Renal cortex interstitium (tissue), 15 donors: ENCODE measurements at places on chromosomes 4 and X. TPM values are rescaled to one million over a fixed set of nuclear protein-coding genes. Genes with fewer than 3 reads are reported as not detected.

NLGN3 gene
- polyA plus RNA-seq, result 6.3 TPM

DNA sequence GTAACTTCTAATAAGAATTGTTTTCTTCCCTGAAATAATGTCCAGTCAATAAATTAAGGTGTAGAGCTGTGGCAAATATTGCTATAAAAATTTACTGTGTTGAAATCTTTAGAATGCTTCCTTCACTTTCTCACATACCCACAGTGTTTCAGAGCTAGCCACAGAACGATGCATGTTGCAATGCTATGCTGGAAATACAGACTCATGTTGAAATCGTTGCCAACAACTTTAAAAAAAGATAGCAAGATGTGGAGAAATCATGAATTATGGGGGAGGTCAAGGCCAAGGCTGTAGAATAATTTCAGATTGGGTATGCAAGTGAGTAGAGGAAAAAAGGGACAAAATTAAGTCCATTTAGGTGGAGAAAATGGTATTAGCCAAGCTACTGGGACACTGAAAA is 204.8 kb downstream of the VEGFC start:
- DNase-seq, result no peak

GRCh38 chr4:11367371-11367770 is 61.3 kb downstream of the HS3ST1 start:
- no peak for DNase-seq

GRCh38 chr4:21901831-21902230 is 46.7 kb downstream of the KCNIP4 start:
- DNase-seq, result no peak

DNA sequence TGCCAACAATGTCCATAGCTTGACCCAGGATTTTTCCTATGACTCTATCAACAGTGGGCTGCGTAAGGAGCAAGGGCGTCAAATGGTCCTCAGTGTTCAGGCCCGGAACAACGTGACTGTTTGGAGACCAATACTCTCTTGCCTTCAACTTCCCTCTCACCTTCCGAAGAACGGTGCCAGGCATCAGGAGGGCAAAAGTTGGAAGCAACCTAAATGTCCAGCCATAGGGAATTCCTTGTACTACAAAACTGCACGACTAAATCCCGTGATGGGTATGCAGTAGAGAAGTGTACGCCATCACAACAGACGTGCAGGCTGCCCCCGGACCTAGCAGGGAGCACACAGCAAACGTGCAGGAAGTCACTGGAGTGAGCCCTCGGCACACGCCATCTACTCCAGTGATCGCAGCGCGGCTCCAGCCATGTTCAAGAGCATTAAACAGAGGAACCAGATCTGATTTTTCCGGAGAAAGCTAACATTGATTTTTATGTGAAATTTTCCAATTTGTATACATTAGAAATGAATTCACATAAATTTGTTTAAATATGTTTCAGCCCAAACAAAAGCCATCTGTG is 79.0 kb downstream of the JAKMIP1 start:
- no peak for DNase-seq

GRCh38 chrX:11629593-11630211 is 36.0 kb downstream of the ARHGAP6 start:
- DNase-seq, result no peak

PRSS48 gene
- polyA plus RNA-seq, result not detected

ATP8A1 gene
- polyA plus RNA-seq, result 36.1 TPM

- no peak for DNase-seq
Measured at GRCh38 chr4:7627251-7628250, 192.8 kb upstream of the PSAPL1 start.

DNA sequence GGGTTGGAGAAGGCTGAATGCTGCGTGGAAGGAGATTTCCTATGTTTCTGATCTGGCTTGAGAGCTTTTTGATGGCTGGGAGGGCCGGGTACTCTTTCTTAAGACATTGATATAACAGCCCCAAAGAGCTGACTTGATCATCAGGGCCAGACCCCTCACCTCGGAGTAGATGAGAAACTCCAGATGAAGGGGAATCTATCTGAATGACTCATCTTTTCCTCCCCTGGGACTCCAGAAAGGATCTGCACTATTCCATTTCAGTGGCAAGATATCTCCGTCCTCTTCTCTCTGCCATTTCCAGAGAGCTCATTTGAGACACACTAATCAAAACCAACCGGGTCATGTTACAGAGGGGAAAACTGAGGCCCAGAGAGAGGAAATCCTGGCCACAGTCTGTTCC is 92.9 kb upstream of the MSX1 start:
- DNase-seq, result no peak

DNA sequence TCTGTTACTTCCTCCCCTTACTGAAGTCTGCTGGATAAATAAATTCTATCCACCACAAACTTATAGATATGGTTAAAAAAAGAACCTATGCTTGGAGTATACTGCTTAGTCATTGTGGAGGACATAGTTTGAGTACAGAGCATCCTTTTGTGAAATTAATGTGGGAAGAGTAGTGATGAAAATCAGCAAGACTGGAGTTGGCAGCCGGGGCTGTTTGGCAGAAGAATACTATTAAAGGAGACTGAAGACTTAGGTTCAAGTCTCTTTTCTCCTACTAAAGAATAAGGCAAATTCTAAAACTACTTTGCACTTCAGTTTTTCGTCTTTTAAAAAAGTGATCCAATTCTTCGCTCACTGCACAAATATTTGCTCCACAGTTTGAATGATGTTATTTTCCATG is 326.6 kb upstream of the ATOH1 start:
- DNase-seq, result no peak

GRCh38 chr4:111143510-111143909 is 520.6 kb upstream of the PITX2 start:
- DNase-seq, result no peak

GIMD1 gene
- polyA plus RNA-seq, result not detected

GPRIN3 gene
- 10.5 TPM for polyA plus RNA-seq

GRCh38 chrX:110180176-110180927 is 137.5 kb downstream of the AMMECR1 start:
- DNase-seq, result no peak

GRCh38 chr4:26860922-26861433 is 337 bp downstream of the STIM2 start:
- no peak for DNase-seq

DNA sequence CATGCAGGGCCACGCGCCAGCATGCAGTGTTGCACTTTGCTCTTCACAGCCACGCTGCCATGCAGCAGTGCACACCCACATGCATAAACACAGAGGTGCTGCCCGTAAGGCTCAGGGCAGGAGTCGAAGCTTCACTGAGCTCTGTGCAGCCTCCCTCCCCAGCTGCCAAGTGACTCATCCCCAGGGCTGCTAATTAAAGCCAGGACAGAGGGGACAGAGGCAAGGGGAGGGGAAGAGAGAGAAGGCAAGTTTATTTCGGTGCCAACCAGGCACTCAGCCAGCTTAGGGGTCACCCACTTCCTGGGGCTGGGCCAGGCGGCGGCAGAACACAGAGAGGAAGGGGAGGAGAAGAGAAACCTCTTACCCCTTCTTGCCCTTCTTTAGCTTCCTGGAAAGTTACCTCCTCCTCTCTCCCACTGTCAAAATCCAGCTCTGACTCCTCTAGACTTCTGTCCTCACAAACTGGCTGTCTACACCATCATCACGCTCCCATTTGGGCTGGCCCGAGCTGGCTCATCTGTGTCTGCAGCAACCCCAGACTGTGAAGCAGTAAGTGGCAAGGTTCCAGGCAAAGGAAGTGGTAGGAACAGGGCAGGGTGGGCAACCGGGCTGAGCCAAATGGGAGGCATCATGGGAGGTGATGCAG is 6.2 kb upstream of the IQSEC2 start:
- no peak for DNase-seq

- DNase-seq, result no peak
Measured at GRCh38 chr4:133713340-133713739, 488.2 kb downstream of the PABPC4L start.
